A549 treated with ZK216348 at 1 μM for 4 hours (cell line): ENCODE measurements at places on chromosomes 13 and 19. TPM values are rescaled to one million over a fixed set of nuclear protein-coding genes. Genes with fewer than 3 reads are reported as not detected.

Gene NTN5
- 0.12 to 0.33 TPM (median 0.24 TPM) in 5 replicates for total RNA-seq

Gene FZR1
- 18.3 to 38.1 TPM (median 33.8 TPM) in 5 replicates for total RNA-seq

Gene DNM2
- 38.9 to 61.4 TPM (median 57.9 TPM) in 5 replicates for total RNA-seq

Gene RNF225
- not detected in 5 replicates for total RNA-seq

Gene TPRX1
- total RNA-seq: not detected in 5 replicates

Gene SHISA7
- not detected in 5 replicates for total RNA-seq

Gene IGFL1
- 1.3 to 3.8 TPM (median 2.4 TPM) in 5 replicates for total RNA-seq

Gene CRTC1
- total RNA-seq: 2.5 to 5.8 TPM (median 4.7 TPM) in 5 replicates
